Hematopoietic multipotent progenitor cell treated with erythropoietin and hydrocortisone succinate and interleukin-3 and kit ligand, for 8 days (in vitro differentiated cells): ENCODE measurements at places on chromosomes 13 and 19.

DNA sequence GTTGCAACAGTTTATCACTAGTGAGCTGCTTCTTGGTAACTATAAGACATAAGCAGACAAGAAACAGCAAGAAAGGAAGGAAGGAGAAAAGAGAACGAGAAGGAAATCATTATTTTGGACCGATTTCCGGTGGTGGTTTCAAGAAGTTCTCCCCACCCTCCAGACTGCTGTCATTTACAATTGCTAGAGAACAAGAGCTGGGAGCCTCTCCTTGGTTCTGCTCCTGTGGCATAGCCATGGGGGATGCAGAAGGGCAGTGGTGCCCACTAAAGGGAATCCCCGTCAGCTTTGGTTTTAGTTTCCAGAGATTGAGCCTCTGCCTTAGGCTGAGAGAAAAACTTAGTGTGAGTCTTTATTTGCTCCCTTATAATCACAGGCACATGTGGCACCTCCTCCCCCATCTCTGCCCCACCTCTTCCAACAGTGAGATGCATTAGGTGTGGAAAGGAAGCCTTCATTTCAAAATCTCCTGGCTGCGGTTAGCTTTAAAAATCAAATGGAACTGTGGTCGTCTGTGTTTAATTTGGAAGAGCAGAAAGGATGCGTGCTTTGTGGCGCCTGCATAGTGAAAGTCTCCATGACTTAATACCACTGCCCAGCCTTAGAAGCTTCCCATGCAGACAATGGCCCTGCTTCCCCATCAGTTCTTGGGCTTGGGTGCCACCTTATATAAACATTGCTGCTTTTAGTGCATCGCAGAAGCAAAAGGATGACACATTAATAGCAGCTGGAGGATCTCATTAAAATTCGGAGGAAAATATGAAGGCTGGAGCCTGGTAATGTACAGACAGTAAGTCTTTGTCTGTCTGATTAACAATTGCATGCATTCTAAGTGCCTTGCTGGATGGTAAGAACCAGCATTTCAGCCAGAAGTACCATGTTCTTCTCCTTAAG is 25.0 kb downstream of the LRCH1 start:
- no peak for DNase-seq

DNA sequence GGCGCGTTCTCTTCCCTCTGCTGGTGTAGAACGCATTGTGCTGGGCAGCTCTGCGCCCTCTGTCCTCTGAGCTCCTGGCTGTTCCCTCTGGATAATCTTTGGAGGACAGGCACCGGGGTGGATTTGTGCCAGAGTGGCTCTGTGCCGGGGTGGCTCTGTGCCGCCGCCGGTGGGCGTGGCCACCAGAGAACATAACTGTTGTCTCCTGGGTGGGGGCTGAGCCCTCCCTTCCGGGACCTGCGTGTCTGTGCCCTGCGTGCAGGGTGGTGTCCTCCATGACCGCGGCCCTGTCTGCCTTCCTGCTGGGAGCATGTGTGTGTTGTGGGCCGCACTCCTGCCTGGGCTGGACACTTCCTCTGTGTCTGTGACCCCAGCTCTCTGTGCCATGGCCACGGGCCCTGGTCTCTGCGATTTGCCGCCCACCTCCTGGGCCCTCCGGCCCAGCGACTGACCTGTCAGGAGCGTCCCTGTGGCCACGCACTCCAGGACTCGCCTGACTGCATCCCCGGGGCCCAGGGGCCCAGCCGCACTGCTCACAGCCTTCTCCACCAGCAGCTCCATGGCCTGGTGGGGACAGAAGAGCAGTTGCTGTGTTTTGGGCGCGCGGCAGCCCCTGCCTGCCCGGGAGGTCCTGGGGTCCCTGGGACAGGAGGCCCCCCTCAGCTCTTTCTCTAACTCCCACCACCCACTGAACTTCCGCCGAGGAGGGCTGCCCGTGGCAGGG is 22.4 kb upstream of the MATK start:
- DNase-seq, result no peak

DNA sequence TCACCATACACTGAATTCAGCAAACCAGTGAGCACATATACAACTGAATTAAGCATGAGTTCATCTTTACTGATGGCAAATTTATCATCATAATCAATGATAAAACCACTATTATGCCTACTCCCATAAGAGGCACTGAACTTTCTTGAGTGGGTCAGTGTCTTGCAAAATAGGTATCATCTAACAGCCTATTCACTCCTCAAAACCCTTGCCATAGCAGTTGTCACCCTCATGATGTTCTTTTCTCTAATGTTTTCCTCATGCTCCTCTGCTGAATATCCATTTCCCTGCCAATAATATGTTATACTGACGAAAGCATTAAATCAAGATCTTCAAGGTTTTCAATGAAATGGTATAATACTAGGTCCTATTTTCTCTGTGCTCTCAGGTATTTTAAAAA is 5.6 kb downstream of the ARGLU1 start:
- no peak for DNase-seq

GRCh38 chr19:45474606-45475521 is 7.1 kb downstream of the FOSB start:
- no peak for DNase-seq

- DNase-seq, result no peak
These were observed 5.4 kb downstream of the MED25 start for GRCh38 chr19:49823472-49823871.

GRCh38 chr19:35043906-35044305 is 2.4 kb downstream of the HPN start:
- DNase-seq, result no peak

DNA sequence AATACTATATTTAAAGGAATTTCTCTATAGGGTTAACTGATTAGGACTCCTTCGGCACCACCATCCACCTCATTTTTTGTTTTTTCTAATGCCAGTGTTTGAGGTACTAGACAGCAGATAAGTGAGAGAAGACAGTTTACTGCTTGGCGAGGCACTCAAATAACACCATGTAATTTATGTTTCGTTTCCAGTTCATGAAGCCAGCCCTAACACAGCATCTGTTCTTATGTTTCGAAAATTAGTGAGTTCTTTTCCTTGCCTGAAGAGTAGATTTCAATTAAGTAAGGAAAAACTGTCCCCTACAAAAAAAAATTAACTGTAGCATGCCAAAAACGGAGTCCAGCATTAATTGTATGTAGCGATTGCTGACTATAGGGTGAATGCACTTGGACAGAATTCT is 409.1 kb downstream of the TBC1D4 start:
- no peak for DNase-seq

- no peak for DNase-seq
These were observed 7.2 kb upstream of the IRGC start for GRCh38 chr19:43708716-43709115.

- DNase-seq, result no peak
These were observed 15.6 kb downstream of the RHPN2 start for GRCh38 chr19:33048806-33049676.

DNA sequence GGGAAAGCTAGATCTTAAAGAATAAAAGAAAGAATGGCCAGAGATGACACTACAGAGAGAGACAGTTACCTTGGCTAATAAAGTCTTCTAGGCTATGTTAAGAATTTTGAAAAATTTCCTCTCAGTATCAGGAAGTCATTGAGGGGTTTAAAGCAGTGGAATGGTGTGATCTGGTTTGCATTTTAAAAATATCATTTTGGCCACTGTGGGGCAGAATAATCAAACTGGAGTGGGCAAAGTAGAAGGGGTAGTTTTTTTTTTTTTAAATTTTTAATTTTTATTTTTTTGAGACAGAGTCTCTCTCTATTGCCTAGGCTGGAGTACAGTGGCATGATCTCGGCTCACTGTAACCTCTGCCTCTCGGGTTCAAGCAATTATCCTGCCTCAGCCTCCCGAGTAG is 4.4 kb upstream of the CNMD start:
- no peak for DNase-seq

- DNase-seq, result no peak
These were observed 1519.6 kb downstream of the PCDH9 start for GRCh38 chr13:65710514-65710913.

DNA sequence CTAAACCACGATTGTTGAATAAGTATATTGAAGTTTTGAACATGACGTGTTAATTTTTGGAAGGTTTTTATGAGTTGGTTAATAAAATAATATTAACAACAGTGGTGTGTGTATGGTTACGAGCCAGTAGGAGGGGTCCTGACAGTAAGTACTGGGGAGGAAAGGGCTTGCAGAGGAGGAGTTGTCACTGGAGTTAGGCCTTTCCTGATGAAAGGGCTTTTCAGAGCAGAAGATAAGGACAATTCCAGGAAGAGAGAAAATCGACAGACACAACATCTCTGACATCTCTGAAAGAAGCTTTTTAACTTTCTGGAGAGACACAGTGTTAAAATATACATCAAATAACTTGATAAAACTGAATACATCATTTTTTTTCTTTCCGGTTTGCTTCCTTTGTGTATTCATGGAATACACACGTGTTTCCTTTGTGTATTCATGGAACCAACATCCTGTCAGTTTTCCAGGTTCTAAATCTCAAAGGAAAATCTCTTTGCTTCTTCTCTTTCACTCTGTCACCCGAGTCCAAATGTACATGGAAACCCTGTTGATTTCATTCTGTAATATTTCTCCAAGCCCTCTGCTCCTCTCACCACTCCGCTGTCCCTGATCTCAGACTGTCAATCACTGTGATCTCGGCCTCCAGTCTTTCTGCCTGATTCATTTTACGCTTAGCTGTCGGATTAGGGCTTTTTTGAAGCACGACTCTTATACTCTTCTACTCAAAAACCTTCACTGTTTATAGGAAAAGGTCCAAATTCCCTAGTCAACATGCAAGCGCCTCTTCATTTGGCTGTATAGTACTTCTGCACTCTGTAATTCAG is 374.4 kb downstream of the DLEU7 start:
- DNase-seq, result no peak

DNA sequence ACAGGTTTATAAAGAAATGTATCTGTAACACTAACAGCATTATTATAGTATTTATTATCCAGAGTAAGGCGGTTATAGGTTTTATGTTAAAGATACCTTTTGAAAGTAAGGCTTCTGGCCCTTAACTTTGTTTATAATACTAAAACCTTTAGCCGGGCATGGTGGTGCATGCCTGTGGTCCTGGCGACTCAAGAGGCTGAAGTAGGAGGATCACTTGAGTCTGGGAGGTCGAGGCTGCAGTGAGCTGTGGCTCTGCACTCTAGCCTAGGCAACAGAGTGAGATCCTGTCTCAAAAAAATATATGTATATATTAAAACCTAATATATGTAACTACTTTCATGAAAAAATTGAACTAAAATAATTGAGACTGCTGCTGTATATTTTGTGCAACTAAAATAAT is 98.7 kb upstream of the KLF5 start:
- no peak for DNase-seq

DNA sequence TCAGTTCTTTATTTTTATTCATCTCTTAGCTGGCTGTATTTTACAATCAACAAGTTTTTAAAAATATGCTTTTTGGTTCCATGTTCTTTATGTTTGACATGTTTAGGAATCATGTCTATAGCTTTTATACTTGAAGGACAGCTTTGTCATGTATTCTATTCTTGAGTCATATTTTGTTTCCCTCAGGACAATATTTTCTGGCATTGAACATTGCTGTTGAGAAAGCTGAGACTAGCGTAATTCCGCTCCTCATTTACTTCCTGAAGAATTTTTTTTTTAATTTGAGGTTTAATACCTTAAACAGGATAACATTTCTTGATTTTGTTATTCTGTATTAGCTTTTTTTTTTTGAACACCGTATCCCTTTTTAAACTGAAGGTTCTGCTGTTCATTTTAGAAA is 53.2 kb downstream of the RB1 start:
- DNase-seq, result no peak

DNA sequence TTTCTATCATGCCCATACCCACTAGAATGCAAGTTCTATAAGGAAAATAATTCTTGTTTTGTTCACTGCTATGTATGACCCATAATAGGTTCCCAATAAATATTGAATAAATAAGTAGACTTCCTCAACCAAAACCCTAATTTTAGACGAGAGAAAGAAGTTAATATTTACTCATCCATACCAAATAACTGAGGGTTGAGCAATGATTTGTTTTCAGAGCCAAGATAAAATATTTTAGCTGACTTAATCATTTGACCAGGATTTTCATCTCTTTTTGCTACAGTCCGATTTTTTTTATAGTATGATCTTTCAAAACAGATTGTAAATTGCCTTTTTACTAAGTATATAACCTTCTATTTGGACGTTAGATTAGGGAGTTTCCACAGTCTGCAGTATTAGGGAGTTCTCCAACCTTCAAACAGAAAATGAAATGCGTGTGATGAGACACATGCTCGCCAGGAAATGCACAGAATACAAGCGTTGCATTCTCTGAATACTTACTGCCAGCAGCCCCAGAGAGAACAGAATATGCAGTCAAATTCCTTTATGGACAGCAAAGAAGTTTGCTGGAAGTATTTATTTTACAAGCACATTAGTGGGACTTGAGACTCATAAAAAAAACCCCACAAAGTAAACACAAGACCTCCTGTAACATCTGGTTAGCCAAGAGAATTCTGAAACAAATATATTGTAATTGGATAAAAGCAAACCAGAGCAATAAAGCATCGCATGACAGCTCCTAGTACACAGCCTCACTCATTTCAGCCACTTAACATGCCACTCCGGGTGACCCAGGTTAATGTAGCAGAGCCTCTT is 230.0 kb downstream of the MYO16 start:
- DNase-seq, result no peak

DNA sequence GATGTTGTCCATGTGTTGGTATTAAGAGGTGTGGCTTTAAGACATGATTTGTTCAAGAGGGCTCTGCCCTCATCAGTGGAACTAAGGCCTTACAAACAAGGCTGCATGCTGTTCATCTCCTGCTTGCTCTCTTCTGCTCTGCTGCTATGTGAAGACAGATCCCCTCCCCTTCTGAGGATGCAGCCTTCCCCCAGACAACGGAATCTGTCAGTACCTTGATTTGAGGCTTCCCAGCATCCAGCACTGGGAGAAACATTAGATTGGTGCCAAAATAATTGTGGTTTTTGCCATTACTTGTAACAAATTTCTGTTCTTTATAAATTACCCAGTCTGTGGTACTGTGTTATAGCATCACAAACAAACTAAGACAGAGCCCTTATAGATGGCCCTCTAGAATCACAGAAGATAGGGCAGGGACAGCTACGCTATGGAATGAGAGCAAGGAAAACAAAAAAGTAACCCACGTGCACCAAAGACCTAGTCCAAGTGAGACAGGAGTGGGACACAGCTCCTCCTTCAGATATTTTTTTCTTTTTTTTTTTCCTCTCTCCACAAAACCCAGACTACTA is 151.5 kb upstream of the RXFP2 start:
- no peak for DNase-seq

DNA sequence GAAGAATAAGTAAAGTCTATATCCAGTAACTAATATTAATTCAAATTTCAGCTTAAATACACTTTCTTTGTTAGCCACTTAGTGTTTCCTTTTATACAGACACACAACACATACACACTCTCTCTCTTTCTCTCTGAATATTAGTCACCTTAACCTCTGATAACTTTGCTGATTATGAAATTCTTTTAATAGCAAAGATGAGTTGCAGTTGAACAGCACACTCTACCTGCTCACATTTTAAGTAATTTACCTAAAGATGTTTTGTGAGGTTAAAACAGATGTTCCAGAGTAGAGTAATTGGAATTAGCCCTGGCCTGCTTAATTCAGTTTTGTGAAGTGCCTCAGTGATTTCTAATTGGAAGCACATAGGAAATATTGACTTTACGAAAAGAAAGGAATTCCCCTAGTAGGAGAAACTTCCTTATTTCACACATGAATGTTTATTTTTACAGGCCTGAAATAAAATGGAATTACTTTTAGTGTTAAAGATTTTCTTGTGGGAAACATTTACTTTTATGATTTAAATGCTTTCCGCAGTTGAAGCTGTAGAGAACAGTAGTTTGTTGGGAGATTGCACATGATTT is 184.3 kb downstream of the MYO16 start:
- DNase-seq, result no peak

GRCh38 chr13:114043421-114044053 is 69.7 kb upstream of the C13orf46 start:
- peak; percentile 35 for DNase-seq
